T-helper 17 cell (primary cell): ENCODE measurements at places on chromosomes 3 and 15.

GRCh38 chr3:104206925-104207324, 1159.8 kb upstream of the ALCAM start:
- DNase-seq = no peak

DNA sequence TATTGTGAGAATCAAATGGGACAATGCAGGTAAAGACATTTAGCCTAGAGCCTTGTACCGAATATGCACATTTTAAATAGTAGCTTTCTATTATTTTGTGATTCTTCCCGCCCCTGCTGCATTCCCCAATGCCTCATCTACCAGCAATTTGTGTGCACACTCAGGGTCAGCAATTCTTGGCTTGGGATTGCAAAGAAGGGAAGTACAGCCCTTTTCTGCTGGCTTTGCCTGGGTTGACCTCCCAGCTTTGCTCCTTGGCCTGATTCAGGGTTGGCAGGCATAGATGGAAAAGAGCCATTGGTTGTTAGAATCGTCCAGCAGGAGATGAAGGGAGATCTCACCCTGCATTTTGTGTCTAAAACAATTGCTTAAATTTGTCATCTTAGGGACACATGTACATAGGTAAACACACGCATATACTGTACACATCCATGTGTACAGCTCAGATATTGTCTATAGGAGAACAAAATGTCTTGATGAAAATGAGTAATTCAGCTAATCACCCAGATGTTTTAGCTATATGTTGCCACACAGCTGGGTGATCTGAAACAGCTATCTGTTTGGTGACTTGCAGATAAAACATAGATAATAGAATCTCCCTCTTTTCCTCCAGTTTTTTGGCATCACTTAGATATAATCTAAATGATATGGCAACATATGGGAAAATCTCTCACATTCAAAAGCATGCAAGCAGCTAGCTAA, 340.9 kb upstream of the TBL1XR1 start:
- no peak for DNase-seq

DNA sequence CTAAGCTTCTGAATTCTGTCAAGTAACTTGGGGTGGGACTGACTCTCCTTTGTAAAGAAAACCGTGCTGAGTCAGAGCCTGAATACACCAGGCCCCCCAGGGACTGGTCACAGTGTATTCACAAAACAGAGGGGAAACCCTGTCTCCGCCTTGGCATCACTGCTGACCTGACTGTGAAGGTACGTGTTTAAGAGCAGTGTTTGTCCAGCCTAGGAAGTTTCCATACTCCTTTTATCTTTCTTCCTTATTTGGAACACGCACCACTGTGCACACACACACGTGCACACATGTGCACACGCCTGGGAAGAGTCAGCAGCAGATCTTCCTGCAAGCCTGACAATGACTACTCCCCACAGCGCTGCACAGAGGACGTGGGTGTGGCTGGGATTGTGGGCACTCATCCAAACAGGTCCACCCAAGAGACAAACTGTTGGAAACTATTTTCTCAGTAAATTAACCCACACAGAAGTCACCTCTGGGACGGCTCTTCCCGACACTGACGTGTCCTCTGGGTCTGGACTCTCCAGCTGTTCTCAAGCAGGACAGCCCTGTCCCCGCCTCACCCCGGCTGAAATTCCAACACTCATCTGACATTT, 87.7 kb downstream of the ATP10A start:
- DNase-seq = no peak

GRCh38 chr3:104763007-104763406, 603.7 kb upstream of the ALCAM start:
- DNase-seq = no peak

GRCh38 chr3:134228035-134228434, 22.6 kb downstream of the RYK start:
- DNase-seq = no peak

DNA sequence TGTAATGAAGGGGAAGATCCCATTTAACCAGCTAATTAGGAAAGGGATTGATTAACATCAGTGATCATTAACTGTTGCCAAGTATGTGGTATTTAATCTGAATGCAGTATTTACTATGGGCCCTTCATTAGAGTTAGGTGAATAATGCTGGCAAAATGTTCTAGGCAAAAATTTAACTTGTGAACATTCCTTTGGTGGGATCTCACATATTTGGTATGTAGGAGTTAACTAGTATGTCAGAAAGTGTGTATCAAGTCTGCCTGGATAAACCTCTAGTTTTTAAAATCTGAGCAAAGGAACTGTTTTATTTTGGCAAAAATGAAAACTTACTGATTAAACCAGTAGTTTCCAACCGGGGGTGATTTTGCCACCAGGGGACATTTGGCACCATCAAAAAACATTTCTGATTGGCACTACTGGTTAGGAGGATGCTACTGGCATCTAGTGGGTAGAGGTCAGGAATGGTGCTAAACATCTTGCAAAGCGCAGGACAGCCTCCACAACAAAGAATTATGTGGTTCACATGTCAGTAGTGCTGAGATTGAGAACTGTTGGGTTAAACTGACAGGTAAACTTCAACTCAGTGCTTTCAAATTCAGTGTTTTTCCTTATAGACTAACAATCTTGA, 22.5 kb downstream of the LRTM1 start:
- DNase-seq = no peak

GRCh38 chr15:66698318-66698961, 3.6 kb upstream of the SMAD6 start:
- DNase-seq = no peak

DNA sequence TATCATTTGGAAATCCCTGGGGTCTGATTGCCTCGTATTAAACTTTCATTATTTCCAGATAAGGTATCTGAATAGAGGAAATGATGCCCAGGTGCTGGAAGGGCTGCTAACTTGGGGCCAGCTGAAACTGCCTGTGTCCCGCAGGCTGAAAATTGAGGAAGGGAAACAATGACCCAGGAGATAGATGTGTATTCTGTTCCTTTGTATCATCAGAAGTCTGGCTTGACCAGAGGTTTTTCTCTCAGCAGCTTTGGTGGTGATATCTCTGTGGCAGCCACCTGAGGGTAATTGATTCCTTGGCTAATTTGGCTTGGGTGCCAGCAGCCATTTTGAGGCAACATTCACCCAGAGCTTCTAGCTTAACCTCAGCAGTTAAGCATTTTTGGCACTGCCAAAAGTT, 90.0 kb upstream of the STT3B start:
- DNase-seq = no peak

- DNase-seq = no peak
These were observed 57.8 kb upstream of the FAM3D start for GRCh38 chr3:58724336-58724735.
